ENCODE measurements at places on chromosomes 6 and 20. TPM values are rescaled to one million over a fixed set of nuclear protein-coding genes. Genes with fewer than 3 reads are reported as not detected.

MLIP gene
- not detected for total RNA-seq

KIF25 gene
- total RNA-seq: not detected

ADTRP gene
- total RNA-seq: 2.4 TPM

DNA sequence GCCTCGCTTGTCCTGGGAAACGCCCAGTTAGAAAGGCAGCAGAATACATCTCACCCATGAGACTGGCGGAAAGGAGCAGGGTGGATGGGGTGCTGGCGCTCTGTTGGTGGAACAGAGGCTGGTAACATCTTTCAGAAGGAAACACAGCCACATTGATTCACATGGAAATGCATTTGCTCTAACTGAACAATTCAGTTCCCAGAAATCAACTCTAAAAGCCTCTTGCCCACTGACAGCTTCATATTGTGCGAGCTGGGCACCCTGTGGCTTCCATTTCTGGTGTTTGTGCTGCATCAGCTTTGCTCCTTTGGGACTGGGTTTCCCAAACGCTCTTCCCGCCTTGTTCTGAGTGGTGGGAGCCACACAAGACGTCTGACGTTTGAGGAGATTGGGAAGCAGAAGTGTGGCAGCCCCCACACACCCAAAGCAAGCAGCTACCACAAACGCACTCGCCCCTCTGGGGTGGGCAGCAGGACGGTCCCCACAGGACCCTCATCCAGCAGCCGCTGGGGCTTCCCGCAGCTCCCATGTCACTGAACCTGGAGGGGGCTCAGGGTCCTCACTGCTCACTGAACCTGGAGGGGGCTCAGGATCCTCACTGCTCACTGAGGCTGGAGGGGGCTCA is 229.5 kb downstream of the ERMARD start:
- H3K4me1 ChIP-seq: no peaks in the 10 kb centered on the region
- H3K27ac ChIP-seq: no peak overlapping the region
- H3K36me3 ChIP-seq: no peaks in the 10 kb centered on the region
- H3K27me3 ChIP-seq: no peaks in the 10 kb centered on the region
- H3K4me3 ChIP-seq: no peak overlapping the region

DNA sequence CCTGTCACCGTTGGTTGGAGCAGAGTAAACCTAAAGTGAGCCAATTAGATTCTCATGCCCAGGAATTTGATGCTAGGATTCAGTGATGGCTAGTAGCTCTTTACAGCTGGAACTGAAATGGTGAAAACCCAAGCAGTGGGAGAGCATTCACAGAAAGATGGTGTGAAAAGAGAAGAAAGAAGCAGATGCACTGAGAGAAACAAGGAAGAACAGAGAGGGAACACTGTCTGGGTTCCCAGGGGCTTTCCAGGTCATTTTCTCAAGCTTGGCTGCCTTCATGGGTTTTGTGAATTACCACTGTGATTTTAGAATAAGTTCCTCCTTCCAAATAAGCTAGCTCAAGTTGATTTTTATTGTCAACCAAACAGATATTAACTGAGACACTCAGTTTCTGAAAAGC is 104.1 kb upstream of the AKIRIN2 start:
- peaks cover 4% of the 10 kb centered on the region for H3K27me3 ChIP-seq
- H3K27ac ChIP-seq: no peak overlapping the region
- DNase-seq: no peak
- H3K4me1 ChIP-seq: no peaks in the 10 kb centered on the region

DNA sequence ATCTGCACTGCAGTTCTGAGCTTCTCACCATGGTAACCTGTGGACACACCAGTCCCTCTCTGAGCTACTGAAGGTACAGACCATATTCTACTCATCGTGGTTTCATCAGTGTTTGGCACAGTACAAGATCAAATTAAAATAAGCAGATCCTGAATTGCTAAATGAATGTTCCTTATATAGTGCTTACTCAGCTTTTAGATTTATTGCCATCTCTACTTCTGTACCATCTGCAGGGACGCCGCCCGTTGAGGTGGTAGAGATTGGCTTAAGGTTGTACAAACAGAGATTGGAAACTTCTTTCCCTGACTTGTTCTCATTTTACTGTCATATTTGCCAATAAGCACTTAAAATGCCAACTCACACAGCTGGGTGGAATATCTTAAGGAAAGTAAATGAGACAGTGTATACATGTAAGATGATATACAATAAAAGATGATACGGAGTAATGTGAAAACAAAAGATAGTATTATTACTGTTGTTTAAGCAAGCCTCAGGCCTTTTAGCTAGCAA is 223.4 kb upstream of the FOXQ1 start:
- H3K36me3 ChIP-seq: no peaks in the 10 kb centered on the region
- H3K4me3 ChIP-seq: no peak overlapping the region
- H3K4me1 ChIP-seq: no peaks in the 10 kb centered on the region

DNA sequence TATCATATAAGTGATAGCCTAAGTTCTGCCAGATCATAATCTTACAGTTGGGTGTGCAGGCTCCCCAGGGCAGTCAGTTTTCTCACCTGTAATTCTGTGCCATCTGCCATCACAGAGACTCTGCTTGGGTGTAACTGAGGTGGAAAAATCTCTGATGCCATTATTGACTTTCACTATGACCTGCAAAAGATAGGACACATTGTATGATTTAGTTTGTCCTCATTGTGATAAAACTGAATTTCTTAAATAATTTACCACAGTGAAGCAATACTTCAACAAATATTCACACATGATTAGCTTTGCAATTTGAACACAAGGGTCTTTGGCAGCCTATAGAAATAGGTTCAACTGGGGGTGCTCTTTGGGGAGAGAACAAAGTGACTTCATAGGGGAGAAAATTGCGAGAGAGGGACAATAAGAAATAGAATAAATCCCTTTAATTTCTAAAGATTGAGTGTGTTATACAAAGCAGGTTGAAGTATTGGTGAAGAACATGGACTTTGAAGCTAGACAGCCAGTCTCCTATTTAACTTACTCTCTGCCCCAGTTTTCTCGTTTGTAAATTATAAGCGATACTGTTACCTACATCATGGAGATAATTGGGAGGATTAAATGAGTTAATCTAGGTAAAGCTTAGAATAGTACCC is 27.3 kb downstream of the FAM229B start:
- H3K4me1 ChIP-seq: peaks cover 16% of the 10 kb centered on the region
- H3K36me3 ChIP-seq: no peaks in the 10 kb centered on the region
- DNase-seq: no peak
- H3K4me3 ChIP-seq: no peak overlapping the region

- no peak overlapping the region for H3K27ac ChIP-seq
- peaks cover 2% of the 10 kb centered on the region for H3K27me3 ChIP-seq
- no peaks in the 10 kb centered on the region for H3K36me3 ChIP-seq
These were observed 89.0 kb downstream of the EDN1 start for GRCh38 chr6:12379181-12379580.

DNA sequence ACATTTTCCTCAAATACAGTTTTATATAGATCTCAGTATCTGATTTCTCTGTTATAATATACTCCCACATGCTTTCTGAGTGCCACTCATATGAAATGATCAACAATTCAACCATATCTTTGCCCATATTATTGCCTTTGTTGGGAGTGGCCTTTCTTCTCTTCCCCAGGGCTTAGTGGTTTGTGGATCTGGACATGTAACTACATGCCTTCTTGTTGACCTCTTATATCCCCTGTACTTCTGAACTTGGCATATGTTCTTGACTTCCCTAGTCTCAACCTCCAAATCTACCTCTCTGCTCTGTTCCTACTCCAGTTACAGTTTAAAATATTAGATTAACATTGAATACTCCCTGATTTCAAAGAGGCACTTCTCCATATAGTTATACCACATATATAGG is 34.3 kb upstream of the PRIM2 start:
- peaks cover 9% of the 10 kb centered on the region for H3K27me3 ChIP-seq
- H3K4me3 ChIP-seq: no peak overlapping the region
- H3K27ac ChIP-seq: no peak overlapping the region
- H3K36me3 ChIP-seq: no peaks in the 10 kb centered on the region
- DNase-seq: no peak
- no peaks in the 10 kb centered on the region for H3K4me1 ChIP-seq

DNA sequence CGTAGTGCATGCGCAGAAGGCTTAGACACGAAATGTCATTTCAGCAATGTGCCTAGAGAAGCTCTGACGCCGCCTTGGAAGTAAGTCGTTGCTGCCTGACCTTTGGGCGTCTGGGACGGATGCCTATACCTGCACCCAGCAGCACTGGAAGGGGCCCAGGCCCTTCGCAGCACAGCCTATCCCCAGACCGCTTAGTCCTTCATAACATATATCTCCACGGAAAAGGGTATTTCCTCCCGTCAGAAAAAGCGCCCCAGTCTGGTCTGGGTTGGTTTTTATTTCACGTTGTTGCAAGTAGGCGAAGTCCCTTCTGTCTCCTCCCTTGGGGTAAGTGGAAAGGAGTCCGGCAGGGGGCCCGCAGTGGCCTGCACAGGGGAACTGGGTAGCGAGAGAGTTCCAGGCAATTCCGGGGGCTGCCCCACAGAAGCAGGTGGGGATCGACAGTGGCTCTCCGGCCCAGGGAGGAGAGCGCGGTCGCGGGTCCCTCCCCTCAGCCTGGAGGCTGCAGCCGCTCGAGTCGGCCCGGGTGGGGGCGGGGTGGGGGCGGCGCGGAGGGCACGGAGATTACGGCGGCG is 559 bp upstream of the EYA4 start:
- H3K36me3 ChIP-seq: no peaks in the 10 kb centered on the region
- H3K27me3 ChIP-seq: peaks cover 51% of the 10 kb centered on the region
- DNase-seq: no peak
- no peak overlapping the region for H3K4me3 ChIP-seq
- no peak overlapping the region for H3K27ac ChIP-seq

DNA sequence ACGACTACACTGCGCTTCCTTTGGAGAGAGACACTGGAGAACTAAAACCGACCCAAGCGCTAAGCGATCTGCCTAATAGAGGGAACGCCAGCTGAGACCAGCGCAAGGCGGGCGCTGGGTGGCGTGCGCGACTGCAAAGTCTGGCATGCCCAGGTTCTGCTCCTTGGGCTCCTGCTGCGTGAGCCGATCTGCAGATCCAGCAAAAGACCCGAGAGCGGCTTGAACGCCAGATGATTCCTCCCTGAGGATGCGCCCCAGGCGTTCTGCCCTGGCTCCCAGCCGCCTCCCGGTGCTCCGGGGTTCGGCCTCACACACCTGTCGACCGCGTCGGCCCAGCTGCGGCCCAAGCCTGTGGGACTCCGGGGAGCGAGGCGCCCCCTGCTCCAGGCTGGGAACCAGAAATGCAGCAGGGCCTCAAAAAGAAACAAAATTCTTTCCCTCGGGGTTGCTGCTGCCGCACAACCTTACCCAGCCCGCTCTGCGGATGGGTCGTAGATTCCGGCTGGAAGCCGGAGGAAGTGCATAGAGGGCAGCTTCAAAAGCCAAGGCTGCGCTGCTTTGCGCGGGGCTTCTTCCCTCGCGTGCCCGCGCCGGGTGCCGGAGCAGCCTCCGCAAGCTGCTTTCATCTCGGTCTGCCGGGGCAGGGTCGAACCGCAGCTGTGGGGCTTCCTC is 17.9 kb upstream of the PRDM13 start:
- peaks cover 2% of the 10 kb centered on the region for H3K36me3 ChIP-seq
- peak overlapping the region; percentile 46 for H3K27ac ChIP-seq
- H3K27me3 ChIP-seq: peaks cover 82% of the 10 kb centered on the region
- DNase-seq: peak; percentile 68
- peak overlapping the region; percentile 79 for H3K4me3 ChIP-seq
- H3K4me1 ChIP-seq: peaks cover 31% of the 10 kb centered on the region

Data from activated CD4-positive, alpha-beta T cell treated with anti-CD3 and anti-CD28 coated beads, Interleukin-2, amount 10 ng/mL, durations not matched to agents 7 days and 5 days (primary cell).